Occipital lobe (tissue), 3 donors: ENCODE measurements at places on chromosomes 4 and X. TPM values are rescaled to one million over a fixed set of nuclear protein-coding genes. Genes with fewer than 3 reads are reported as not detected.

- DNase-seq: no peak
Measured at GRCh38 chr4:40731792-40732245, 17.9 kb upstream of the NSUN7 start.

DNA sequence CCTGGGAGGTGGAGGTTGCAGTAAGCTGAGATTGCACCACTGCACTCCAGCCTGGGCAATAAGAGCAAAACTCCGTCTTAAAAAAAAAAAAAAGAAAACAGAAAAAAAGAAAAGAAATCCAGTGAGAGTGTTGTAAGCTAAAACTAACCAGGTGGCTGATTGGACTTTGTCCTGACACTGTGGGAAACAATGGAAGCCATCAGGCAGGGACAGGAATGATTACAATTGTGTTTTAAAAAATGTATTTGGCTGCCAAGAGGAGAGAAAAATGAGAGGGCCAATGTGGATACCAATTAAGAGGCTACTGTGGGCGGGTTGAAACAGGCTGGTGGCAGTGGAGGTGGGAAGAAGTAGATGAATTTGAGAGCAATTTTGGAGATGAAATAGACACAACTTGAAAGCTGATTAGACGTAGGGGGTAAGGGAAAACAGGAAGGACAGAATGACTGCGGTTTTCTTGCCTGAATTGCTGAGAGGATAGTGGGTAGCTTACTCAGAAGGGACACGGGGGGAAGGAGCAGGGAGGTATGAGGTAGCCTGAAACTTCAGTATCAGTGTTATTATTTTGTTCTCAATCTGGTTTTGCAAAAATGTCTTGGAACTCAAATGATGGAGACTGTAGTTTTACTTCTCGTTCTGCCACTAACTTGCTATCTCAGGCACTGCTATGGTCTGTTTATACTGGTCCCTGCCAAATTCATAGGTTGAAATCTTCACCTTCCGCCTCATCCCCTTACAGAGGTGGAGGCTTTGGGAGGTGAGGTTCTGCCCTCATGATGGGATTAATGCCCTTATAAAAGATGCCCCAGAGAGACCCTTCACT lies 45.6 kb upstream of the CHRNA9 start:
- DNase-seq: no peak

DNA sequence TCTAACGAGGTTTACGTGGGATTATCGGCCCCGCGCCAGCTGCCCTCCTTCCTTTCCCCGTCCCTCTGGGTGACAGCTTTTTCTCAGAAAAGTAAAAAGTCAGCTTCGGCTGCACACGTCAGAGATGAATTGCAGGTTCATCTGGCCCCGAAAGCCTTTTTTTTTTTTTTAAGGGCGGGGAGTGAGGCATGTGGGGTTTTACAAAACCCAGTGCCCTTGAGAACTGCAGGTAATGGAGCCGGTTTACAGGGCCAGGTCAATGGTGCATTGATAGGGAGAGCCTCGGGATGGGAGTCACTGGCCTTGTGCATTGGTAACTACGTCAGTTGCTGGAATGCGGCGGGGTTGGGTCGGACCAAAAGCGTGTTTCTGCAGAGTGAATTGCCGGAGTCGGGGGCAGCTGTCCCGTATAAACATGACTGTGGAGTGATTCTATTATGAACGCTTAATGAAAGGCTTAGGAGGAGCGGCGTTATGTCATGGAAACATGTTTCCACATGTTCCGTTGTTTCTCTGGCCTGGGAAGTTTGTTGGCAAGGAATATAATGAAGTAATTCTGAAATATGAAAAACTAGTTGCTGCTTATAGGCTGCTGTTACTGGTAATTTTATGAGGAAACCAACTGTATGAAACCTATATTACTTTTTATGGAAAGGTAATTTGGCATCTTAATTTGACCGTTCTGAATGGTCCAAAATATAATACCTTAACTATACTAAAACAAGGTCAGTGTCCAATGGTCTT lies 1.1 kb downstream of the HSPA4L start:
- peak; percentile 28 for DNase-seq

- DNase-seq: no peak
Measured at GRCh38 chr4:25861951-25862410, 807 bp downstream of the SEL1L3 start.

GRCh38 chrX:13430136-13430827 lies 110.4 kb upstream of the ATXN3L start:
- no peak for DNase-seq

- no peak for DNase-seq
Measured at GRCh38 chrX:110322603-110323002, 4.7 kb upstream of the AMMECR1 start.

DNA sequence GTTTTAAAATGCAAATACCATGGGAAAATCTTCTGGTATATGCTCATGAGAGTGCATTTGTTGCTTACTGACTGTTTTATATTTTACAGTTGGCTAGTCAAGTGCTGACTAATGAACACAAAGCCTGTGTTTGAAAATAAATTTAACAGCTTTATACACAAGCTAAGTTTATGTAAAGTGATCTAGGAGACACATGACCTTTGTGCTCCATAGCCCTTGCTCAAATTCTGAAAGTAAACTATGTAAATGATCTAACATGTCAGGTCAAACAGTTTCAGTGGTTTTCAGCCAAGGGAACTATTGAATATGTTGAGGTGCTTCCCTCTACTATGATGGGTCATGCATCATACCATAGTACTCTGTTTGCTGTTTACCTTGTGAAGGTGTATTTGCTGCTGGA lies 36.7 kb downstream of the DIAPH2 start:
- DNase-seq: no peak

DNA sequence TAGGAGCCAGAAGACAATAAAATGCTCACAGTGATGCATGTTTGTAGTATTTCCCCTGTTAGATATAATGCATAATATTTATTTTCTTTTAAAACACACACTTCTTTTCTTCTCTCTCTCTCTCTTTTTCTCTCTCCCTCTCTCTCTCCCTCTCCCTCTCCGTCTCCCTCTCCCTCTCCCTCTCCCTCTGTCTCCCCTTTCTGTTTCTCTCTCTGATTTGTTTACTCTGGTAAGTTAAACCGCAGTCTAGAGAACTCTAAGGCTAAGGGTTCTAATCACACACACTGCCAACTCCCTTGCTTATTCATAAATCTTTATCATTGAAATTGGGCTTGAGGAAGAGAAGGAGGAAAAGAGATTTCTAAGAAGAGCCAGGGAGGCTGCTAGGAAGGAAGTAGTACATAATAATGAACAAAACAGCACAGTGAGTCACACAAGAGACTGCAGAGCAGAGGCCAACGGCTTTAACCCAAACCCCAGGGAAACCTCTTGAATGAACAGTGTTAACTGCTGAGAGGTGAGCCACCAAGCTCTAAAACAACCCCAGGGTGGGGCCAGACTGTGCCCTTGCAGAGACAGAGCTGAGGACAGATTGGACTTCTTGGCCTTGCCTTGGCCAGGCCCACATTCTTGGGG lies 9.1 kb upstream of the PHOX2B start:
- no peak for DNase-seq

DNA sequence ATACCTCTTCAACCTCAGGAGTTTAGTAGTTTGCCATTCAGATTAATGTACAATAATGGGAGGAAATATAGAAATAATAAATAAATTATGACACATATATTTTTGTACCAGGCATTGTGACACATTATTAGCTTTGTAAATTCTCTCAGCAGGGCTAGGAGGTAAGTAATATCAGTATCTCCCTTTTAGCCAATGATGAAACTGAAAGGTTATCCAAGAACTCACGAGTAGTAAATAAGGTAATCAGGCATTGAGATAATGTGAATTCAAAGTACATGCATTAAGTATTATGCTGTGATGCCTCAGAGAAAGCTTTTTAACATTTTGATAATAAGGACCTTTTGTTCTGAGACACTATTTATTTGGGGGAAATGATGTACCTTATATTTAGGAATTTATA lies 5.3 kb upstream of the ARAP2 start:
- DNase-seq: no peak

- DNase-seq: no peak
Measured at GRCh38 chr4:23888421-23889319, 1.2 kb downstream of the PPARGC1A start.

GRCh38 chrX:39011454-39012221 lies 210.4 kb downstream of the MID1IP1 start:
- no peak for DNase-seq

GRCh38 chrX:126718440-126718839 lies 101.1 kb upstream of the PRR32 start:
- DNase-seq: no peak

- DNase-seq: no peak
Measured at GRCh38 chr4:1676605-1677525, 7.2 kb downstream of the FAM53A start.

DNA sequence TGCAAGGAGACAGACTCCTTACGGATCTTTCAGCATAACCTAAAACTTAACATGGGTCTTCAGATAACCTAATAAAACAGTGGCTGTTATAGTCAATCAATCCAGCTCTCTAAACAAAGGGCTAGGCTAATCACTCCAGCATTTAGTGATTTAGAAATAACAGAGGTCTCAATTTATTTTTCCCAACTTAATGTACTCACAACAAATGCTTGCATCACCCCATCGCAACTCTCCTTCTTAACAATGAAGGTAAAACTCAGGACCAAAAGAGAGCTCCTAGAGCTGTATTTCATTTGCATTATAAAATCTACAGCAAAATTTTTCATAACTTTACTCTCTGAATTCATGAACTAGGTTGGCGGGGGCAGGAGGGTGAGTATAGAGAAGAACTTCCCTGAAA lies 1.1 kb downstream of the LIN54 start:
- DNase-seq: no peak

DNA sequence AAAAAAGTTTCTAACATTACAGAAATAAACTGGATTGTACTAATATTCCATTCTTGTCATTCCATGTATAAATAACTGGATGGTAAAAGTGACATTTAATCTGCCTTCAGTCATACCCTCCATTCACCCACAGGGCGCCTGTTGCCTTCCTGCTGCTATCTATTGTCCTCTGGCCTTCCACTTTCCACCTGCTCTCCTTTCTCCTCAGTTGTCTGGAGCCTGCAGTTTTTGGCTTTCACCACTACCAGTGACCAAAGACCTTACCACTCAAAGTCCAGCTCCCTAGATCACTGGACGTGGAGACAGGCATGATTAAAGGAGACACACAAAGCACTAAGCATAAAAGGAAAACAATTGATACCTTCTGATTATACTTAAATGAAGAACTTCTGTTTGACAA lies 46.2 kb upstream of the NHS start:
- no peak for DNase-seq

GRCh38 chr4:125244848-125245450 lies 69.8 kb upstream of the FAT4 start:
- no peak for DNase-seq

DNA sequence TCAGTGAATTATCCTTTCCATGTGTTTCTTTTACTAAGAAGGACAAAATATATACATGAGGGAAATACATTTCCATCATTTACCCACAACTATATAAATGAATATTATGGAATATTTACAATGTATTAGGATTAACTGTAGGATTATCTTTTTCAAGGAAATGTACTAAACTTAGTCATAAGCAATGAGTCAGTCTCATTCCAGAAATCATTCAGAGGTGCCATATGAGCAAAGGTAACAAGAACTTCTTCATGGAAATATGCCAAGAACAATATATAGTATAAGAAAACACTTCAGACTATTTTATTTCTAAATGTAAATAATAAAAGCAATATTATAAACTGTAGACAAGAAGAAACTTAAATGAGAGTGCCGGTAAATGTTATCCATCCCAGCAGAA lies 67.1 kb downstream of the USP38 start:
- DNase-seq: no peak

GRCh38 chr4:2436301-2436700 lies 17.5 kb downstream of the CFAP99 start:
- DNase-seq: peak; percentile 32

DNA sequence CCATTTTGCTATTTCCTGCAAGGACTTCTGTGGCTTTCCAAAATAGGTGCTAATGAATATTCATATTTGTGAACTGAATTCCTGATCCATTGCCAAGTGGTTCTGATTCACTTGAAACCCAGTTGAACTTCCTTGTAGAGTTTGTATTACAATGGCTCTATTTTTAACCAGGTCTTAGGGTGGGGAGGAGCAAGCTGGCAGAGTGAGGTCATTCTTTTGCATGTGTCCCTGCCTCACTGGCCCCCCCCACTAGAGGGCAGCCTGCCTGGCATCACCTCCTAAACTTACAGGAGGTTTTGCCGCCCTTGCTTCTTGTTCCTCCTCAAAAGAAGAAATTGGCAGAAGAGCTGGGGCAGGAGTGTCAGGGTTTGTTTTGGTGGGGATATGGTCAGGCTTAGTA lies 10.5 kb downstream of the PTTG2 start:
- no peak for DNase-seq

- no peak for DNase-seq
Measured at GRCh38 chr4:146978641-146979040, 33.0 kb upstream of the TTC29 start.

GRCh38 chr4:14924812-14925344 lies 77.4 kb upstream of the CPEB2 start:
- no peak for DNase-seq

The CXCL6 gene
- total RNA-seq: 0.62 TPM

The C4orf33 gene
- total RNA-seq: 10.1 TPM

The CFAP299 gene
- 1.1 TPM for total RNA-seq

The TRAM1L1 gene
- total RNA-seq: 37.1 TPM

The SMS gene
- total RNA-seq: 174 TPM

The CLDN2 gene
- total RNA-seq: not detected

The OPN1MW gene
- not detected for total RNA-seq

The CACNA1F gene
- not detected for total RNA-seq

The FUNDC1 gene
- 20.7 TPM for total RNA-seq

The TRIM75 gene
- not detected for total RNA-seq

The C4orf50 gene
- total RNA-seq: 17.0 TPM

The NPNT gene
- total RNA-seq: 31.0 TPM

The PPP4R3C gene
- total RNA-seq: not detected

The MID1IP1 gene
- 21.2 TPM for total RNA-seq

The BEX4 gene
- total RNA-seq: 98.1 TPM

The PSAPL1 gene
- total RNA-seq: not detected

The ITIH6 gene
- total RNA-seq: not detected

The HEPH gene
- total RNA-seq: 5.1 TPM
